IPS DF 6.9 (cell line): ENCODE measurements at places on chromosomes 13 and 19.

DNA sequence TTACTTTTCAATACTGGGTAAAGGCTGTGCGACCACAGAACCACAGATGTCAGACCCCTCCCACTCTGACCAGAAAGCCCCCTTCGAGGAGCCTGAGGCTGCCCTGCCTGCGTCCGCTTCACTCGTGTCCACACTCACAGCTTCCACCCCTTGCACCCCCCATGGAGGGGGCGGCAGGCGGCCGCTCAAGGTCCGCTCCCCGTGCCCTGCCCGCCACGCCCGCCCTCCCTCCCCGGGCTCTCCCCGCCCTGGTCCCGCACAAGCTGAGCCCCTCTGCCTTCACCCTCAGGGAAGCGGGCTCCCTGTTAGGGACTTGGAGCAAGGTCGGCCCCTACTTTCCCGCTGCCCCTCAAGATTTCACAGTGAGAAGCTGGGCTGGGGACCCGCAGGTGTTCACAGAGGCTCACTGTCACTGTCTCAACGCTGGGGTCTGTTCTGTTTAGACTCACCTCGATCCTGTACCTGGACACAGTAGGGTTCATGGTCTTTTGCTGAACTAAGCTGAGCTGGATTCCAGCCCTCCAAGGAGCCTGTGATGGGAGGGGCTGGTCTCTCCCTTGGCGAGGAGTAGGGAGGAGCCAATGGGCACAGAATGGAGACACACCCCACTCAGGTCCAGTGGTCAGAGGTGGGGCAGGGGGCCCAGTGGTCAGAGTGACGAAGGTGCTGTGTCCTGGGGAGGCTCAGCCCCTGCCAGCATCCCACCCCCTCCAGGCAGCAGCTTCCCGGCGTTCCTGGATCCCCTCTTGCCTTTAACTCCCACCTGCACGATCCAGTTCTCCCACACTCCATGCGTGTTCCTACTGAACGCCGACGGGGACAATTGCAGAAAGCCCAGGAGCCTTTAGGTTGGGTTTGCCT is 69.5 kb downstream of the SPACA7 start:
- H3K4me1 ChIP-seq, result peaks cover 1% of the 10 kb centered on the region; the same call in 1 of the 2 replicates
- H3K4me3 ChIP-seq, result no peak overlapping the region
- no peak for DNase-seq
- H3K27me3 ChIP-seq, result no peaks in the 10 kb centered on the region
- H3K36me3 ChIP-seq, result no peaks in the 10 kb centered on the region

DNA sequence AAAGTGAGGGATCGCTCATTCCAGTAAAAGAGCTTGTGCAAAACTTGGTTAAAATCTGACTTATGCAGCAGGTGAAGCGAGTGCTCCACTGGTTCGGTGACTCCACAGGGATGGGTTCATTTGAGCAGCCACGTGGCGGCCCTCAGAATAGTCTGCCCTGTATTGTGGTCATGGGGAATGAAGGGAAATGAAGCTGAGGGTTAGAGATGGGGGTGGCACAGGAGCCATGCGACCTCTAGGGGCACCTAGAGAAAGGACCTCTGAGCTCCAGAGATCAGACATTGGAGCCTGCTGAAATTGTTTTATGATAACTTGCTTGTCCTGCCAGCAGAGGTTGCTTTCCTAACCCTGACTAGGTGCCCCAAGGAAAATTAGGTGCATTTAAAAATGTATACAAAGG is 26.6 kb downstream of the CBY2 start:
- no peak overlapping the region for H3K27ac ChIP-seq
- H3K27me3 ChIP-seq, result no peaks in the 10 kb centered on the region
- DNase-seq, result no peak
- no peak overlapping the region for H3K4me3 ChIP-seq
- no peaks in the 10 kb centered on the region for H3K4me1 ChIP-seq

DNA sequence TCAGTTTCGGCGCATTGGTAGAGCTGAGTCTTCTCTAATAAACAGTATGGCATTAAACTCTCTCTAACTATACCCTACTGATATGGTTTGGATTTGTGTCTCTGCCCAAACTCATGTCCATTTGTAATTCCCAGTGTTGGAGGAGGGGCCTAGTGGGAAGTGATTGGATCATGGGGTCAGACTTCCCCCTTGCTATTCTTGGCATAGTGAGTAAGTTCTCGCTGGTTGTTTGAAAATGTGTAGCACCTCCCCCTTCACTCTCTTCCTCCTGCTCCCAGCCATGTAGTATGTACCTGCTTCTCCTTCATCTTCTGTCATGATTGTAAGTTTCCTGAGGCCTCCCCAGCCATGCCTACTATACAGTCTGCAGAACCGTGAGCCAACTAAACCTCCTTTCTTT is 682.7 kb upstream of the ARGLU1 start:
- H3K27me3 ChIP-seq, result no peaks in the 10 kb centered on the region
- peaks cover 4% of the 10 kb centered on the region; the same call in 1 of the 2 replicates for H3K4me1 ChIP-seq
- no peak overlapping the region for H3K4me3 ChIP-seq

GRCh38 chr13:97224544-97225300 is 2.6 kb downstream of the MBNL2 start:
- H3K27ac ChIP-seq, result no peak overlapping the region
- no peaks in the 10 kb centered on the region for H3K36me3 ChIP-seq
- peaks cover 3% of the 10 kb centered on the region for H3K4me1 ChIP-seq
- no peak overlapping the region for H3K4me3 ChIP-seq
- no peak for DNase-seq

- no peaks in the 10 kb centered on the region for H3K27me3 ChIP-seq
- no peak overlapping the region for H3K4me3 ChIP-seq
- peaks cover 4% of the 10 kb centered on the region for H3K4me1 ChIP-seq
- no peaks in the 10 kb centered on the region for H3K36me3 ChIP-seq
- no peak for DNase-seq
- no peak overlapping the region for H3K27ac ChIP-seq
These were observed 44.1 kb downstream of the UBL3 start for GRCh38 chr13:29805994-29806979.
